Chondrocyte (in vitro differentiated cells): ENCODE measurements at places on chromosomes 4 and X.

DNA sequence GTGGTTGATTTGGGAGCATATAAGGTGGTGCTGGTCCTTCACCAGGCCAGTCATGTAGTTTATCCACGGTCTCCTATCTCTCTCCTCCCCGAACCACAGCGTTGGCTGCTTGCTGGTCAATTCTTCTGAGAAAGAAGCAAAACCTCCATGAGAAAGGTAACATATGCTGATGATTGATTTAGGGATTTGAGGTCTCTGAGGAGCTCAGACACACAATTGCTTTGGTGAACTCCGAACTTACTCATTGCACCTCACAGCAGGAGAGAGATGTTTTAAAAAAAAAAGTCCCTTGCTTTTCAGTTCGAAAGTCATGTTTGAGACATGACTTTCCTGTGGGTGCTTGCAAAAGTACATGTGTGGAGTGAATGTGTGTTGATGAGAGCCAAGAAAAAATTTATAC is 100.2 kb downstream of the TSPAN7 start:
- no peak for DNase-seq

DNA sequence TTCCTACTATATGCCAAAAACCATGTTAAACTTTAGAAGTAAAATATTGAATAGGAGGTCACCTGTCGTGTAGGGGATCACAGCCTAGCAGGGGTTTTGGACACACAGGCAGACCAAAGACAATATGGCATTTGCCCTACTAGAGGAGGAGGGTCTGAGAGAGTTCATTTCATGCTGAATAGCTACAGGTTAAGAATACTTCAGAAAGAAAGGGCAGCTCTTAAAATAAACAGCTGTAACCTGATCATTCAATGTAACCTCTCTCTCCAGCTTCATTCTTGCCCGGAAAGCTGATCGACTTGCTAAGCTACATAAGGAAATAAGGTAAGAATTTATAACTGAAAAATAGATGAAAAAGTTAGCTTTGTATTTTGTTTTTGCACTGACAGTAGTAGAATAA is 79.9 kb downstream of the MAOA start:
- DNase-seq = no peak

GRCh38 chr4:57172065-57172464 is 61.9 kb upstream of the IGFBP7 start:
- DNase-seq = no peak

DNA sequence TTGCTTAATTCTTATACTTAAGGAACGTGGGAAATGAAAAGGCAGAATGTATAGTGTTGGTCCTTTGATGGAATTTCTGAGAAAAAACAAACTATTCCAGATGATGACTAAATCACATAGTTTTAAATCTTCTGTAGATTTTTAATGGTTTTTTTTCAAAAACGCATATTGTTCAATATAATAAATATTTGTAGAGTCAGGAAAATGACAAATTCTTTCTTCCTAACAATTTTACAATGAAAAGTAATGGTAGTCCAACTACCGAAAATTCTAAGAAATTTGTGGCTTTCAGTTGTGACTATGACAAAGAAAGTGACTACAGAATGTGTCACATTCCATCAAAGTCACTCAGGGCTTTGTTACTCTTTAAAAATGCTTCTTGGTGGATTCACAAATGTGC is 164.8 kb upstream of the PITX2 start:
- no peak for DNase-seq

GRCh38 chr4:111883557-111883999 is 261.7 kb upstream of the FAM241A start:
- DNase-seq = no peak
